HuH-7 (cell line): ENCODE measurements at places on chromosomes 13 and 19.

- DNase-seq: no peak
Observed at GRCh38 chr19:2804156-2805004, 15.3 kb upstream of the ZNF554 start.

- DNase-seq: no peak
Observed at GRCh38 chr19:334296-335071, 10.1 kb downstream of the MIER2 start.

DNA sequence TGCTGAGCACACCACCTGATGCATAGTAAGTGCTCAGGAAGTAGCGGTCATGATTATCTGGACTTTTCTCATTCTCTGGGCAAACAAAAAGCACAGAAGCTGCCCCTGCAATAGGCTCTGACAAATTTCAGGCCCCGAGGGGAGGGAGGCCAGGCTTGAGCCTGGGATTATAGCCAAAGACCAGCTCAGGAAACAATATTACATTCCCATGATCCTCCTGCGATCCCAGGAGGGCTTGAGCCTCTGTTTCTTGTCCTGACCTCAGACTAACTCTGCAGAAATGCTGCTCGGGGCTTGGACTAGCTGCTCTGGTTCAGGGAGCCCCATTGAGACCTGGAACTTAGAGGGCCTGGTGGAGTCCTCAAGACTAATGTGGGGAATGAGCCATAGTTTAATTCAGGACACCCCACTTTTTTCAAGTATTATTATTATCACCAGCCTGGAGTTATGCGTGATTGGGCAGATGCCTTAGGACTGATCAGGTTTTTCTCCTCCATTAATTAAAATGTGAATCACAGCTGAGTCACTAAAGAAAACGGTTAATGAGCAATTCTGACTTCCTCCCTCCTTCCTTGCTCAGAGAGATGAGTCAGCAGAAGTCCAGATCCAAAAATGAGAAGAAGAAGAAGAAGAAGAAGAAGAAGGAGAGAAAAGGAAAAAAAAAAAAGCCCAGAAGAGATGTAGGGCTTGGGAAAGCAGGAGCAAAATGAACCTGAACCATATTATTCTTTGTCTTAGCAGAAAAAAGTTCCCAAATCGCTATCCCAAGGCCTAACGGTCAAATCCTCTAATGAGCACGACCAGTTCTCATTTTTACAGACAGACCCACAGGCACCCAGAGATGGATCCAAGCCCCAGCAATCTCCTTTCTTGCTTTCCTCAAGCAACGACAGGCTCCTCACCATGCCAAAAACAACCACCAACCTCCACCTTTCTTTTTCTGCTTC lies 107.2 kb downstream of the CACNA1A start:
- DNase-seq: no peak

GRCh38 chr19:768424-768823 lies 17.5 kb downstream of the MISP start:
- DNase-seq: no peak

GRCh38 chr19:18853755-18854427 lies 22.1 kb downstream of the UPF1 start:
- DNase-seq: no peak
